ENCODE measurements at places on chromosomes 12 and 14.
A peak's percentile ranks its signal among the peaks of the same experiment; 100 is the strongest.

- no peak for DNase-seq
Observed at GRCh38 chr12:111076611-111077451, 156.5 kb upstream of the MYL2 start.

DNA sequence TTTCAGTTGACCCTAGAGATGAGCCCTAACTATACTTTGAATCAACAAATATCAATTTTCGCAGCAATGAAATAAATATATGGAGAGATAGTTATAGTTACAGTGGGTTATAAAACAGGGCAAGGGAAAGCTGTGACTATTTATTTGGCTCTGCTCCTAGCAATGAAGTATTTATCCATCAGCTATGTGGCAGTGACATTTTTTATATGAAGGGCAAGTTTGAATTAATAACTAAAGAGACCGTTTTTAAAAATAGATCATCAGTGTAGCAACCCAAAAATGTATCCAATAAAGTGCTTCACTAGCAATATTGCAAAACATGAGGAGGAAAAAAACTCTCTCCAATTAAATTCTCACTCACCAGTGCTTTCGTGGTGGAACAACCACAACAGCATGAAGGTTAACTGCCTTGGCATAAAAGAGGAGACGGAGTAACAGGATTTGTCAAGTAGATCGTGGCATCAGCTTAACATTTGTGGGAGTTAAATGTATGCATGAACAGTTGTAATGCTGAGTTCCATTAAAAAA, 58.1 kb upstream of the NUDT4 start:
- no peak for DNase-seq

DNA sequence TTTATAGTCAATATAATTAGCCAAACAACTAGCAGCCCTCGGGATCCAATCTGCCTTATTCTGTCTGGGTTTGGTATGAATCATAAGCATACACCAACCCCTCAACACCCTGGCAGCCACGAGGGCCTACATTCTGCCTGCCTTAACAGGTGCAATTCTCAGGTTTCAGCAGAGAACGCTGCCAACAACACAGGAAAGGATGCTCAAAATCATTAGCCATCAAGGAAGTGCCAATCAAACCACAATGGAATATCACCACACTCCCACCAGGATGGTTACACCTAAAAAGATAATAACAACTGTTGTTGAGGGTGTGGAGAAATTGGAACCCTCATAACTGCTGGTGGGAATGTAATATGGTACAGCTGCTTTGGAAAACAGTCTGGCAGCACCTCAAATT, 122.8 kb downstream of the TTC7B start:
- DNase-seq = no peak

GRCh38 chr14:70514168-70515069, 20.4 kb downstream of the ADAM20 start:
- no peak for DNase-seq

DNA sequence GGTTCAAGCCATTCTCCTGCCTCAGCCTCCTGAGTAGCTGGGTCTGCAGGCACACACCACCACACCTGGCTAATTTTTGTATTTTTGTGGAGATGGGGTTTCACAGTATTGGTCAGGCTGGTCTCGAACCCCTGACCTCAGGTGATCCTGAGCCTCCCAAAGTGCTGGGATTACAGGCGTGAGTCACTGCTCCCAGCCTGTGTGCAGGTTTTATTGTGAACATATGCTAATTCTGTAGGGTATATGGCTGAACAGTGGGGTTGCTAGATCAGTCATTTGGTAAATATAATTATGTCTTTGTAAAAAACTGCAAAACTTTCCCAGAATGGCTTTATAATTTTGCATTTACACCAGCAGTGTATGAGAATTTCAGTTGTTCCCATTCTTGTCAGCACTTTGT, 85.9 kb downstream of the RCOR1 start:
- DNase-seq = no peak

DNA sequence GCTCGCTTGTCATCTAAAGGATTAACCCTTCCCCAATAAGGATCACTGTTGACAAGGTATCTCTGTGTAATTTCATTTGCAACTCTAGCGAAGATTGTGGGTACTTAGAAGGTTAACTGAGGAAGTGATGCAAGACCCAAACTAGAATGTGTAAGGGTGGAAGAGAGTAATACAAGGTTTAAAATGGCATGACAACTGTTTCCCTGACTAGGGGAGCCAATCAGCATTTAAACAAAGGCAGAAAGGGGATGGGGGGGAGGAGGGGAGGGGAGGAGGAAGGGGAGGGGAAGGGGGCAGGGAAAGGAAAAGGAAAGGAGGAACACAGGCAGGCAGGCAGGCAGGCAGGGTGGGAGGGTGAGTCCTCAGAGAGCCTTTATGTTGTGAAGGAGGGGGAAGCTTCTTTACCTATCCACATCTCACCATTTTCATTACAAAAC, 31.1 kb downstream of the NRDE2 start:
- DNase-seq = no peak

- no peak for DNase-seq
Observed at GRCh38 chr12:111204788-111205241, 164.1 kb downstream of the PHETA1 start.

DNA sequence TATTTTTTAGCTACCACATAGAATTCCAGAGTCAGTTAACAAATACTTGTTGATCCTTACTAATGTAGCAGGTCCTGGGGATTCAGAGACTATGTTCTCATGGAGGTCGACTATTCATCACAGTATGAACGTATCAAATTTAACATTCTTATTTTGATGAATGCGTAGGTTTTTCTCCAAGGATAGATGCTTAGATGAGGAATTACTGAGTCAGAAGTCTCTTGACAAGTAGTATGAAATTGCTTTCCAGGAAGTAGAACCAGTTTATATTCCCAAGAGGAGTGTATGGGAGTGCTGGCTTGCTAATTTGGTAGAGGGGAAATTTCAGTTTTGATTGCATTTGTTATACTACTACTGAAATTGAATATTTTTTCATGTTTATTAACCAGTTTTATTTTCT, 42.8 kb upstream of the CRADD start:
- DNase-seq = no peak

DNA sequence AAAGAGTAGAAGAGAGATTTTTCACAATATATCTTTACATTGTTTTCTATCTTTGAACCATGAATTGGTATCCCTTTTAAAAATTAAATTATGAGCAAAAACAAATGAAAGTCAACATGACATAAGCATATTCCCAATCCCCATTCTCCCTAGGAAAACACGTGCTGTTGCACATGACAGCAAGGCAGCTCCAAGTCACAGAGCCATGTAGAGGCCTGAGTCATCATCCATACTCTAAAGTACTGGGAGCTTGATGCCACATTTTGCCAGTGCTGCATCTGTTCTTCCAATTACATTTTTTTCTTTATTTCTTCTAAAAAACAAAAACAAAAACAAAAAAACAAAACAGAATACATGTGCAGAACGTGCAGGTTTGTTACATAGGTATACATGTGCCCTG, 115.2 kb downstream of the ITPR2 start:
- no peak for DNase-seq

DNA sequence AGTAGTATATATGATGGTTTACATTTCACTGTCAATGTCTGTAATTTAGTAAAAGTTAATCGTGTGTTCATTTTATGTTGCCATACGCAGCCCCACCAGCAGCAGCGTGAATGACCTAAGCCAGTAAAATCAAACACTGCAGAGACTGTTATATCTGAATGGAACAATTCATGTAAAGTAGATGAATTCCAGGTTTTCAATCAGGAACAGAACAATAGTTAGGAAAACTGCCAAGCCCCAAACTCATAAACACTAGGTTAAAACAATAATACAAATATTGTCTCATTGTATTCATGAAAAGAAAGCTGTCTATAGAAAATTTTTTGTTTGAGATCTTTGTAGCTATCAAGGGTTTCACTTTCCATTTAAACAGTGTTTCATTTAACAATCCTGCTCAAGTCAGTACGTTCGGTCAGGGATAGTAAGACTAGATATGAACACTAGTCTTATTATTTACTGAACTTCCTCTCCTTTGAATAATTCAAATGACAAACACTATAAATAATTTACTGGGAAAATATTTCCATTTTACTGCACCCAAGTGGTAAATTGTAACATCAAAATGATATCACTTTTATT, 256.8 kb upstream of the FLRT2 start:
- peak; percentile 32 for DNase-seq

GRCh38 chr12:15393995-15394394, 71.7 kb downstream of the PTPRO start:
- no peak for DNase-seq

Data from NCI-H1048 (cell line).